ENCODE measurements at places on chromosomes 6 and 20.

DNA sequence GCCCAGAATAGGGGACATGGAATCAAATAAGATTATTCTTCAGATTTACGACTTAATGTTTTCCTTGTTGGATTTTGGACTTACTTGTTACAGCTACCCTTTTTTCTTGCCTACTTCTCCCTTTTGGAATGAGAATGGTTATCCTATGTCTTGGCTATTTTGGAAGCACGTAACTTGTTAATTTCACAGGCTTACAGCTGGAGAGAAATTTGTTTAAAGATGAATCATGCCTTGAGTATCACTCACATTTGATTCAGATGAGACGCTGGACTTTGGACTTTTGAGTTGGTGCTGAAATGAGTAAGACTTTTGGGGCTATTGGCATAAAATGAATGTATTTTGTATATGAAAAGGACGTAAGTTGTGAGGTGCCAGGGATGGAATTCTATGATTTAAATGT is 83.3 kb downstream of the SMPDL3A start:
- no peak for DNase-seq

DNA sequence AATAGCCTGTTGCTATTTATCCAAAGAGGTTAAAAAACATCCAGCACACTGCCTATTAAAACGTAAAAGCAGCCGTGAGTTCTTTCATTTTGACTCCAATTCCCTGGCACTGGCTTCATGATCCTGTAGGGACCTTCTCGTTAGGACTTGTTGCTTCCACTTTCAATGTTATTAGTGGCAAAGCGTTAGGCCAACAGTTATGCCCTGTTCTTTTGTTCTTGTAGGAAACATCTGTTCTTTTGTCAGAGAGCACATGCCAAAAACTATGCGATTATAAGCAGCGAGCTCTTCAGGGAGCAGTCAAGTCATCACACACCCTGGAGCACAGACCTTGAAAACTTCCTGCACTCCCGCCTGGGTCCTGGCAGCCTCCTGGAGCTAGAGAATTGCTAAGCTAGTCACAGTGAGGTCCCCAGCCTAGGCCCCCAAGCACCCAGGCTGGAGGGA is 609.5 kb upstream of the ARID1B start:
- no peak for DNase-seq

- DNase-seq: no peak
These were observed 4.3 kb upstream of the ARG1 start for GRCh38 chr6:131568726-131569125.

DNA sequence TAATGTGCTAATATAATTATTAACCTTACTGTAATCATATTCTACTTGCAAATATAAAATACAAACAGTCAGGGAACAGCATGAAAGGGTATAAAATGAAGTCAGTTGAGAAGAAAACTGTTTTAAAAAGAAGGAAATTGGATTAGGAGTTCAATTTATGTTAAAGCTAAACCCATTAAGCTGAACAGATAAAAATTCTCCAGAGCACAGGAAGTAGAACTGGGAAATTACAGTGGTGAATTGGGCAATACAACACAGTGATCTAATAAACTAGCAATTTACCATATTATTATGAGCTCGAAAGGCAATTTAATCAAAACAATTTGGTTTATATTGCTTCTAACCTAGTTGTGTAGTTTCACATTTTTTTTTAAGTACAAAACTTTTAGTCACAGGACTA is 407.4 kb upstream of the RGS17 start:
- no peak for DNase-seq

DNA sequence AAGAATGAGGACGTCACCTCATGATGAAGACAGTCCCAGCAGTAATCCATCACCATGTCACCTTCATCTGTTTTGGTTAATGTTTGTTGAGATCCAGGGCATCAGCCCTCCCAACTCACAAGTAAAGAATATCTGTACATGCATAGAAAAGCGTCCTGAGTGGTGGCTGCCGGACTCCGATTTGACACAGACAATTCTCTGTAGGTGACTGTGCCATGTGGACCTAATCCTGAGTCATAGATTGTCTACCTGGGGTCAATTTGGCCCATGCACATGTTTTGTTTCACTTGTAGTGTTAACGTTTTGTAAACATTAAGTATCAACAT is 168.4 kb upstream of the UST start:
- no peak for DNase-seq

Measured in activated CD8-positive, alpha-beta memory T cell treated with anti-CD3 and anti-CD28 coated beads for 48 hours (primary cell).